Effector memory CD8-positive, alpha-beta T cell (primary cell): ENCODE measurements at places on chromosomes 16 and 17.

- peaks cover 30% of the 10 kb centered on the region for H3K27me3 ChIP-seq
- no peak overlapping the region for H3K27ac ChIP-seq
- H3K4me3 ChIP-seq: no peak overlapping the region
- no peak for DNase-seq
- H3K36me3 ChIP-seq: peaks cover 2% of the 10 kb centered on the region
Measured at GRCh38 chr17:10744501-10745000, 14.7 kb upstream of the TMEM220 start.

GRCh38 chr16:81921843-81922584, 89.3 kb downstream of the SDR42E1 start:
- no peak for DNase-seq
- H3K4me1 ChIP-seq: no peaks in the 10 kb centered on the region
- no peak overlapping the region for H3K4me3 ChIP-seq
- H3K36me3 ChIP-seq: peaks cover 3% of the 10 kb centered on the region
- H3K27ac ChIP-seq: no peak overlapping the region
- H3K27me3 ChIP-seq: no peaks in the 10 kb centered on the region

DNA sequence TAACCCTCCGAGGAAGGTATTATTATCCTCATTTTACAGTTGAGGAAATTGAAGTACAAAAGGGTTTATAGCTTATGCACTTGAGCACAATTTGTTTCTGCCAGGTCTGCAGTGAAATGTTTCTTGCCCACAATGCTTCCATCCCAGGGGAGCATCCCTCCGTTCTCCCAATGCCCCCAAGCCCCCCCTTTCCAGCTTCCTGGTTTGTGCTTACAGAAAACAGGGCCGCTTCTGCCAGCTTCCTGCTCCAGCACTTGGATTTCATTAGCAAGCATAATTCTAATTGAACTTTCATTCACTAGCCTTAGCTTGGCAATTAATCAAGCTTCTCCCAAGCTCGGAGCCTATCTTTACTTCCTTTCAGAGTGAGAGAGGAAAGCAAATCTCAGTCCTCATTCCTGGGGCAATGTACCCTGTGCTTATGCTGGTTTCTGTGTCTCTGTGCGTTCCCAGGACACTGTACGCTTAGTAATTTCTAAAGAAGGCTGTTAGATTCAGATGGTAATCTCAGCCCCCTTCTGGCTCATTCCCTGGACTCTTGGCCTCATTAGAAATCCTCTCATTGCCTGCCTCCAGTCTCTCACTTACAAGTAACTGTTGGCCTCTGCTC, 141.6 kb downstream of the HS3ST2 start:
- no peak for DNase-seq
- H3K36me3 ChIP-seq: no peaks in the 10 kb centered on the region

DNA sequence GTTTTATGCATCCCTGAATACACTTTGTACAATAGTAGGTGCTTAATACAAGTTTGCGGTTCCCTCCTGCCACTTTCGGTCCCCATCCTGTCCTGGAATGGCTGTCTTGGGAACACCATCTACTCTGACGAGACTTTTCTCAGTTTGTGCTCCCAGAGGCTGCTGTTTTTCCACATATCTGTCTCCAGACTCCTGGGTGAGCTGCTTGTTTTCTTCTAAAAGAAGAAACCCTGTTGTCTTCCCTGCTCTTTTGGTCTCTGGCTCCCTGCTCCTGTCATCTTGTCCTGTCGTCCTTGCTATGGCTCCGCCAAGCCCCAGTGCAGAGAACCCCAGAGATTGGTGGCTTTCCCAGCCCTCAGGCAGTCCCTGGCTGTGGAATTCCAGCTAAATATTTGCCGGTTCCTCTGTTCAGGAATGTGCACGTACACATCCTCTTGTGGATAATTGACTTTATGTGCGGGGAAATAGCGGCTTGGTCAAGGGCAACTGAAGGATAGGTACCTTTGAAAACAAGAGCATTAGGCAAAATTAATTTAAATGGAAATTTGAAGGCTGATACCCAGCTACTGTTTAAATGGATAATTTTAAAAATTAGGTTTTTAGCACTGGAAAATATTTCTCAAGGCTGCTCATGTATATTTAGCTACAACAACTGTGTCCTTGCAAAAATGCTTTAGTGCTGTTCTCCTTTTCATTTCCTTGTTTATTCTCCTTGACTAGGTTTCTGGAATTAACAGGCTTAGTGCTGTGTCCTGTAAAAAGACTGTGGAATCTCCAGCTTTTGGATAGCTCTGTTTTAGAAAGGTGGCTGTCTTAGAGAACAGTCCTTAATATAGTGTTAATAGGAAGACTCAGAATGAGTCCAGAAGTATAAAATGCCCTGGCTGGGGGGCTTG, 50.2 kb upstream of the SLC12A3 start:
- no peaks in the 10 kb centered on the region for H3K4me1 ChIP-seq
- H3K27ac ChIP-seq: no peak overlapping the region
- no peaks in the 10 kb centered on the region for H3K27me3 ChIP-seq
- no peak overlapping the region for H3K4me3 ChIP-seq

- H3K36me3 ChIP-seq: peaks cover 52% of the 10 kb centered on the region
- peaks cover 45% of the 10 kb centered on the region for H3K4me1 ChIP-seq
- H3K4me3 ChIP-seq: peak overlapping the region; percentile 86
- no peaks in the 10 kb centered on the region for H3K27me3 ChIP-seq
- DNase-seq: no peak
Measured at GRCh38 chr16:84594725-84595038, 23.2 kb downstream of the COTL1 start.

DNA sequence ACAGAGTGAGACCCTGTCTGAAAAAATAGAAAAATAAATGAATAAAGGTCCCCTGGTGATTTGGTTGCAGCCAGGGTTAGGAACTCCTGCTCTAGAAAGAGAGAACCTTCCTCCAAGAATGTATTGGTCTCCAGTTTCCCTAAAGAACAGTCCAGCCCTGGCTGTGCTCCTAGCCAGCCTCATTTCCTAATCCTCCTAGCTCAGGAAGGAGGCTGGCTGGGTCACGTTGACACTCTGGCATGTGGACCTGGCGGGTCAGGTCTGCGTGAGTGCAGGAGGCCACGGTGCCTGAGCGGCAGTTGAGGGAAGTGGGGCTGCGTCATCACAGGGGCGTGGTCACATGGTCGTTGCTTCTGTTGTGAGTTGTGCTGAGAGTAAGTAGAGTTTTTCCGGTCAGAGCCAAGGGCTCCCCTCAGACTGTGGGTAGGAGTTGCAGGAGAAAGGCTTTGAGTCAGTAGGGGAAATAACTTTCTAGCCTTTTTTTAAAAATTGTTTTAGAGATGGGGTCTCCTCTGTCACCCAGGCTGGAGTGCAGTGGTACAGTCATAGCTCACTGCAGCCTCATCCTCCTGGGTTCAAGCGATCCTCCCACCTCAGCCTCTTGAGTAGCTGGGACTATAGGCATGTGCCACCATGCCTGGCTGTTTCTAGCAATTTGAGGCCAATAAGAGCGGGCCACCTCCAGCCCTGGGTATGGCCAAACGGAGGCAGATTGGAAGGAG, 194.0 kb upstream of the CIBAR2 start:
- peak; percentile 51 for DNase-seq
- H3K4me1 ChIP-seq: peaks cover 5% of the 10 kb centered on the region
- no peaks in the 10 kb centered on the region for H3K36me3 ChIP-seq

DNA sequence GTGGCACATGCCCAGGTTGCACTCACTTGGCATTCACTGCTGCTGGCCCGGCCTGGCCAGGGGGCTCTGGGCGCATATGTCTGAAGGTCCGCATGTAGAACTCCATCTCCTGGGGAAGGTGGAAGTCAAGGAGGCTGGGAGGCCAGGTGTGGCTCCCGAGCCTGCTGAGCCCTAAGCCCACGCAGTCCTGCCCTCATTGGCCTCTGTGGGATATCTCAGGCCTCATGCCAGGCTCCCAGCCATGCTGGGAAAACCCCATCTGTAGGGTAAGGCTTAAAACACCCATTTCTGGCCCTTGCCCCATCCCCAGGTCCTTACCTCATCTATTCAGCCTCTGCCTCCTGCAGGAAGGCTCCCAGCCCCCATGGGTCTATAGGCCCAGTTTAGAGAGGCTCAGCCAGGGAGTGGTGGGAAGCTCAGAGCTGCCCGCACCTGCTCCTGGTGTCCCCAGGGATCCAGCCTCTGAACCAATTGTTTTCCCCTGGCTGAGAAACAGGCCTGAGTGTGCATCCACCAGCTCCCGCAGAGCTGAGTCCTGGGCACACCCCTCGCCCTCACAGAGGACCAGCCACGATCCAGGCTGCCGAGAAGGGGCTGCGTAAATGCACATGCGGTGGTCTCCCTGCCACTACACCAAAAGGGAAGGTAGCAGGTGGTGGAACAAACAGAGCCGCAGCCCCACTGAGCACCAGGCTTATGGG, 2.3 kb upstream of the TPPP3 start:
- no peak for DNase-seq
- peaks cover 3% of the 10 kb centered on the region for H3K36me3 ChIP-seq

DNA sequence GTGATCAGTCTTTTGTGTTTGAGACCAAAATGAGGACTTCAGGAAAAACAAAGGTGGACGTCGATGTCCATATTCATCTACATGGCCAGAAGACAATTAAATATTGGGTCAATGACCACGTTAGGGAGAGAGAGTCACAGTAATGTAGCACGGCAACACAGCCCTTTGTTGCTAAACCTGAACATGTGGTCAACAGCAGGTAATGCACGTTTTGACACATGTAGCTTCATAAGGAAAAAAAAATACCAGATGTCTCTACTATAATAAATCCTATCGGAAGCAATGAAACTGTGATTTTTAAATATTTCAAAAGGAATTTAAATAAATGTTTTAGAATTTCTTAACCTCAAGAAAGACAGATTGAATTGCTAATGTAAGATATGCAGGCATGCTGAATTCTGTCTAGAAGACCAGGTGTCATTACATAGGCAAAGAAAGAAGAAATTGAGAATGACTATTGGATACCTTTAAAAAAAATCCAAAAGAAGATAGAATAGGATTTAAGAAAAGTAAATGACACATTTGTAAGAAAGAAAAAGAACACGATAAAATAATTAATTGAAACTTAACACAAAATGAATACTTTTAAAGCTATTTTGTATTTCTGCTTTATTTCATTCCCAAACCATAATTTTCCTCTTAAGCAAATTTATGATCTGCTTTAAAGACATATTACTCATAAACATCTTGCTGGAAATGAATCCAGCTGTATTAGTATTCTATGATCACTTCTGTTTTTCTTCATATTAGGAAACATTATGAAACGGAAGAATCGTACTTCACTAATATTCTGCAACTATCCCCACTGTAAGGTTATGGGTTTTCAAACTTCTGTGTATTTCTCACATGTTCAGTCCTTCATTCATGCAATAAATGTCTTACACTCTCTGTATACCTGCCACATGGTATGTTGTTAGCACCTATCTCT, 30.1 kb downstream of the ABCA8 start:
- H3K4me3 ChIP-seq: no peak overlapping the region
- H3K36me3 ChIP-seq: no peaks in the 10 kb centered on the region
- no peaks in the 10 kb centered on the region for H3K27me3 ChIP-seq
- H3K4me1 ChIP-seq: no peaks in the 10 kb centered on the region

DNA sequence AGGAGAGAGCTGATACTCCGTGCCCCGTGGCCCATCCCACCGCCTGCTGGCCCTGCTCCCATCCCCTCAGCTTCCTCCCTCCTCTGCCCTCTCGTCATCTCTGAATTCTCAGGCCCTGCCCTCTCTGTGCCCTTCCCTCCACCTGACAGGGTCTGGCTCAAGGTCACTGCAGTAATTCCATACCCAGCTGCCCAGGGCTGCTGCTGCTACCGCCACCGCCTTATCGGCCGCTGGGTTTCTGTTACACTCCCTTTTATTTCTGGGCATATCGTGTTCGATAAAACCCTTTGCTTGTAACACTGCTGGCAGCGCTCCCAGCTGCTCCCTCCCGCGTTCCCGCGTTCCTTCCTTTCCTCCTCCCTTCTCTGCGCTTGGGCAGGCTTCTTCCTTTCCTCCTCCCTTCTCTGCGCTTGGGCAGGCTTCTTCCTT, 1.2 kb downstream of the EPN3 start:
- peaks cover 83% of the 10 kb centered on the region for H3K27me3 ChIP-seq
- H3K27ac ChIP-seq: no peak overlapping the region
- H3K36me3 ChIP-seq: no peaks in the 10 kb centered on the region
- peaks cover 18% of the 10 kb centered on the region for H3K4me1 ChIP-seq
- no peak for DNase-seq
- H3K4me3 ChIP-seq: peak overlapping the region; percentile 6

DNA sequence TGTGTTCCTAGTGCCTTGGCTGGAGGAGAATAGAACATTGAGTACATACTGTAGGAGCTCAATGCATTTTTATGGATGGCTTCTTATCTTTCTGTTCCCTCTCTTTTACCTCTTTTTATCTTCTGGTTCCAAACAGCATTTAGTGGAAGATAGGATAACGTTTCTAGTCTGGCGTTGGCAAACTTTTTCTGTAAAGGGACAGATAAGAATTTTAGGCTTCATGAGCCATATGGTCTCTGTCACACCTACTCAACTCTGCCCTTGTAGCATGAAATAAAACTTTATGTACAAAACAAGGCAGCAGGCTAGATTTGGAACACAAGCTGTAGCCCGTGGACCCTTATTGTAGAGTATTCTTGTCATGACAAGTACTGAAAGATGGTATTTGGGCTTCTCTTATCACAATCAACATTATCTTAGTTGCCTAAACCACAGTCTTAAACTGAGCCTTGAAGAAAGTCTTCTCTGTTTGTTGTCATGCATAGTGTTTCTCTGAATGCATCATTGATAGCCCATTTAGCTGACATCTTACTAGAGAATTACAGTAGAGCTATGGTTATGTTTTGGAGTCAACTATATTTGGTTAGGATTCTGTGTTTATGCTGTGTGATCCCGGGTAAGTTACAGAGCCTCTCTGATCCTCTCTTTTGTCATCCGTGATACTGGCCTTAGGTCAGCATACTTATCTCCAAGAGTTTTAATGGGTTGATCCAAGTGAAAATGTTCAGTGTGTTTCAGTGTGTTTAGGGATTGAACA, 80.2 kb downstream of the HS3ST4 start:
- no peak for DNase-seq
- H3K27me3 ChIP-seq: no peaks in the 10 kb centered on the region
- no peaks in the 10 kb centered on the region for H3K36me3 ChIP-seq

- no peak for DNase-seq
- no peaks in the 10 kb centered on the region for H3K27me3 ChIP-seq
- H3K4me3 ChIP-seq: no peak overlapping the region
- H3K36me3 ChIP-seq: peaks cover 28% of the 10 kb centered on the region
Measured at GRCh38 chr16:81493755-81494433, 49.3 kb downstream of the CMIP start.

DNA sequence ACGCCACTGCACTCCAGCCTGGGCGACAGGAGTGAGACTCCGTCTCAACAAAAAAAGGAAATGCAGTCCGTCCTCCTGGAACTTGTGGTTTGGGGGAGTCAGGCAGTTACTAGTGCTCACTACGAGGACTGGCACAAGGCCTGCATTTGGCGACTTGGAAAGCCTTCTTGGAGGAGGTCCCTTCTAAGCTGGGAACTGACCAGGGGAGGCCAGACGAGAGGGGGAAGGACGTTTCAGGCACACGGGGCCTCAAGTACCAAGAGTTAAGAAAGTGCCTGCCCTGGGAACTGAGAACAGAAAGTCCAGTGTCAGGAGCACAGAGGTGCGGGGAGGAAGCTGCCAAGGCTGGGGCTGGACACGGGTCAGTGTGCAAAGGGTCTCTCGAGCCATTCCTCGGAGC, 89.9 kb downstream of the ABR start:
- H3K27me3 ChIP-seq: no peaks in the 10 kb centered on the region
- H3K36me3 ChIP-seq: peaks cover 20% of the 10 kb centered on the region
- peaks cover 7% of the 10 kb centered on the region for H3K4me1 ChIP-seq
- H3K4me3 ChIP-seq: no peak overlapping the region
- no peak for DNase-seq
